COR-L47 (cell line): ENCODE measurements at places on chromosomes 3 and 15.

GRCh38 chr3:151297429-151297828 is 19.1 kb upstream of the P2RY14 start:
- no peak for DNase-seq

GRCh38 chr3:102511168-102511567 is 76.4 kb downstream of the ZPLD1 start:
- peak; percentile 21 for DNase-seq

DNA sequence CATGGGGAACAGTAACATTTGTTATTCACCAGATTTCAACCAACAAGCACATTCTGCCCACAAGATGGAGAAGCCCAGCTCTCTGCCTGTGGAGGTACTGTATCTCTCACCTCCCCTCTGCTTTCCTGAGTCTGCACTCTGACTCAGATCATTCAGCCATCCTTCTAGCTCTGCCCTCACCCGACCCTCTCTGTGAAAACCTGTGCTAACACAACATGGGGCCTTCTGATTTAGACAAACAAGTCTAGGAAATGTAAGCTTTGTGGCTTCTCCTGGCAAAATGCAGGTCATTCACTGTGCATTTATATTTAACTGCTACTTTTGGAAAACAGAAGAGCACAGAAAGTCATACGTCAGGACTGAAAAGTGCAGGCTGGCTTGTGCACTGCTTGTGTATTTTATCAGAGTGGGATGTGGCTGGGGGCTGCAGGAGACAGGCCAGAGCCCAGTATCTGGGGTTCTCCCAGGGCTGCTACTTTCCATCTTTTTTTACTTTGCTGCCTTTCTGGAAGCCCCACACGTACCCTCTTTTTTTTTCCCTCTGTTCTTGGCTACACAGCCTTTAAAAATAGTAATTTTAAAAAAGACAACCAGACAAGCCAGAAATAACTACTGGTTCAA is 50.8 kb downstream of the SUSD5 start:
- DNase-seq, result no peak

DNA sequence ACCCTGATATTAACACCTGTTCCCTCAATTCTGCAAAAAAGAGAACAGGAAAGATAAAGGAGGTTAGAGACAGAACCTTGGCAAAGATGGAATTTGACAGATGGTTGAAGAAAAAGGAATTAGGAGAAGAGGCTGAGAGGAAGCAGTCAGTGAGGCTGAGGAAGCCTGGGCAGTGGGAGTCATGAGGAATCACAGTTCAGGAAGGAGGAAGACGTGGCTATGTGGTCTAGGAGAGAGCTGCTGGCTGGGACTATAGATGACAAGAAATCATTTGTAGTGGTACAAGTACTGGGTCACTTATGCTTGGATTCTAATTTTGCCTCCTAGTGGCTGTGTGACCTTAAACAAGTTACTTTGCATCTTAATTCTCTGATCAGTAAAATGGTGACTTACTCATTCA is 49.0 kb downstream of the LARS2 start:
- DNase-seq, result no peak

GRCh38 chr3:195334967-195335366 is 64.0 kb upstream of the XXYLT1 start:
- no peak for DNase-seq

- no peak for DNase-seq
These were observed 62.1 kb downstream of the SSR3 start for GRCh38 chr3:156492801-156493261.

GRCh38 chr15:78021761-78022160 is 55.8 kb downstream of the TBC1D2B start:
- no peak for DNase-seq

DNA sequence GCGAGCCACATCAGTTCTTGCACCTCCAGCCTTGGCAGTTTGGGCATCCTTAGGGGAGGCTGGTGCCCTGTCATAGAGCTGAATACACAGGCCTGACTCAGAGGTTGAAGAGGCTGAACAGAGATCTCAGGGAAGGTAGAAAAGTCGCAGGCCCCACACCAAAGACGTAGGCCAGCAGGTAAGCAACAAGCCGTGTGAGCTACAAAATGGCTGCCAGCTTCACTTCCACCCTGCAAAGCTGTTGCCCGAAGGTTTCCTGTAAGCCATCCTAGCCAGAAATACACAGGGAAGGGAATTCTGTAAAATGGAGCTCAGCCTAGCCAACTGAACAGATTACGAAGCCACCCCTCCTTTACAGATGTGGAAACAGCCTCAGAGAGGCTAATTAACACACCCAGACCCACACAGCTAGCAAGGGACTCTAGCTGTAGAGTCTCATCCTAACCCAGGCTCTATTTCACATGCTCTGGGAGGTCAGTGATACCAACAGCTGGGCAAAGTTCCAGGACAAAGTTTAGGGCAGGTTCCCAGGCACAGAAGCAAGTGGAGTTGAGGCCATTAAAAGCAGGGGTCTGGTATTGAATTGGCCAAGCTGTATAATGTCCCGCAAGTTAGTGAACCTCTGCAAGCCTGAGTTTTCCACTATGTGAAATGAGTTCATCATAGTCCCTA is 66.3 kb upstream of the RASGRF1 start:
- DNase-seq, result no peak

- DNase-seq, result no peak
These were observed 335.1 kb upstream of the ICE2 start for GRCh38 chr15:60814062-60814461.

- DNase-seq, result no peak
These were observed 143.6 kb upstream of the BHLHE40 start for GRCh38 chr3:4835616-4836043.

GRCh38 chr15:95162531-95162930 is 931.2 kb downstream of the MCTP2 start:
- DNase-seq, result no peak

GRCh38 chr3:72398781-72399180 is 449.5 kb downstream of the SHQ1 start:
- no peak for DNase-seq

- no peak for DNase-seq
These were observed 9.3 kb downstream of the GALNT15 start for GRCh38 chr3:16183601-16184270.

- peak; percentile 45 for DNase-seq
These were observed 9.2 kb upstream of the TMEM212 start for GRCh38 chr3:171833789-171834460.

- DNase-seq, result no peak
These were observed 30.2 kb downstream of the FAM174B start for GRCh38 chr15:92625251-92625980.

GRCh38 chr3:46351646-46352045 is 2.3 kb upstream of the CCR2 start:
- DNase-seq, result no peak

DNA sequence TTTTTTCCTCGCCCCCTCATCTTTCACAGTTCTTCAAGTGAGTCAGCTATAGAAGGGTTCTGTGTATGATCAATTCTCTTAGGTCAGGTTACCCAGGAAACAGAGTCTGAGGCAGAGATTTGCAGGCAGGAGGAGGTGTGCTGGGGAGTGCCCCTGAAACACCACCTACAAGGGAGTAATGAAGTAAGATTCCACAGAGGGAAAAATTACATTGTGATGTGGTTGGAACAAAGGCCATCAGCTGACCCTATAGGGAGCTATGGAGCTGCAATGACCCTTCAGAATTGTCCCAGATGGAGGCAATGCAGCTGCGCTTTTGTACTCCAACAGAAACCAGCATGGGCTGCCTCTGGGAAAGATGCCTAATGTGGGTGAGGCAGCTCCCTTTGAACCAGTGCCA is 142.2 kb upstream of the CNTN3 start:
- DNase-seq, result peak; percentile 23
